ENCODE measurements at places on chromosomes 1 and 21.

- peak; percentile 84 for DNase-seq
These were observed 96.9 kb downstream of the PAPPA2 start for GRCh38 chr1:176559878-176560277.

DNA sequence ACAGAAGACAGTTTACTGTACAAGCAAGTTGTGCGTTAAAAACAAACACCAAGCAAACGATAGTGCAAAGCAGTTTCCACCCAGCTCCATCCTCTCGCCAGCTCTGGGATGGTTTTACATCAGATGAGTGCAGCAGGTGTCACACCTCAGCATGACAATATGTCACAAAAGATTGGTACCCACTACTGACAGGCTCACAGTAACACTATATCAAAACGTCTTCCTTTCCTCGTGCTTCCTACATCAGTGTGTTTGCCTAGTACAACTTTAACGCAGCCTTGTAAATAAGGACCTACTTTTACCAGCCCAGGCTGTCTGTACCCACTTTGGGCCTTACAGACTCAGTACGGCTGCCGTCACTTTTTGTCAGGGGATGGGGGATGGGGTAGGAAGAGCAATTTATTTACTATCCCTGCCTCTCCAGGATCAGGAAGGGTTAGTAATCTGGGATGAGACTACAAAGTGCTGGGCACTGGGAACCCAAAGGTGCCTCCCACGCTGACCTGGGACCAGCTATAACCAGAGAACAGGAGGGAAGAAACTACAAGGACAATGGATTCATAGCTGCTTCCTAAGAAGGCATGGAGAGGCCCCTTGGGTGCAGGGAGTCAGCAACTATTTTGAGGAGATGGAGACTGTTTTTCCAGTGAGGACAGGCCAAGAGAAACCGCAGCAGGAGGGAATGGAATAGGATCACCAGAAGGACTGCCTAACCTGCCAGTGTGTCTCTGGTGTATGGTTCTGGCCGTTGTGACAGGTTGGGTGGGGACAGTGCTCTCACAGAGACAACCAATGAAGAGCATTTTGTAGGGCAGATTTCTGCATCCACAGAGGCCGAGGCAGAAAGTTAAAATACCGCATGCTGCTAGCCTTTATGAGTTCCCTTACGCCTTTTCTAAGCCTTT is 30.2 kb downstream of the RUNX3 start:
- DNase-seq, result no peak

DNA sequence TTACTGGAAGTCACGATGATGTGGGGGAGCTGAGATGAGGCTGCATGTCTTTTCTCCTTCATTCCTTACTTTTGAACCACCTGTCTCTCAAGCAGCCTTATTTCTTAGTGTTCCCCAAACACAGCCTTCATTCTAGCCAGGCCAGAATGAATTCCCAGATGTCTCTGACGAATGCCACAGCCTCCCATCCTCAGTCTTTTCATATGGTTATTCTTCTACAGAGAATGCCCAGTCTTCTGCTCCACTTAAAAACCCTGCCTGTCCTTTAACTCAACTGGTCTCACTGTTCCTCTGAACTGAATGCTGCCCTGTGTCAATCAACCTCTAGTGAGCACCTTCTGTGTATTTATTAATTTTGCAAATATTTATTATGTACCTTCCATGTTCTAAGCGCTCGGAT is 156.2 kb downstream of the PLA2G4A start:
- DNase-seq, result no peak

DNA sequence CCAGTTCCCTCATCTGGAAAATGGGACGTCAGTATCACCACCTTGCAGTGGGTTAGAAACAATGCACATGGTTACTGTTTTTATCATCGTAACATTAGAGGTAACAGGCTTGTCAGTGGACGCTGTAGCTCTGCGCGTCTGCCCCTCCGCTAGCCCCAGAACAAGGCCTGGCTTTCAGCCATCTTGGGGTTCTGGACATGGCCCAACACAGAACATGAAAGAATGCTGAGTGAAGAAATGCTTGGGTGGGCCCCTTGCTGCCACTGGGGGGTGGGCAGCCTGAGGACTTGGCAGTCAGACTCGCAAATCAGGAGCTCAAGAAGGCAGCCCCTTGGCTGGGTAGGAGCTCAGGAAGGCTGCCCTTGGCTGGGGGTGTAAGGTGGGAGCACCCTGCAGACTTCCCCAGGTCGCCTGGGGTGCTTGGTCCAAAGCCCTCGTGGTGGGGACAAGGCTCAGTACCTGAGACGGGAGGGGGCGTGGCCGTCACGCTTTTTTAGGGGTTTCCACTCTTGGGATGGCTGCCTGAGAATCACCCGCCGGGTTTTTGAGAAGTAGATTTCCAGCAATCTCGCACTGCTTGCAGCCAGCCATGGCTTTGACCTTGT is 51.7 kb downstream of the SLC37A1 start:
- DNase-seq, result no peak

- no peak for DNase-seq
These were observed 122.8 kb upstream of the IVNS1ABP start for GRCh38 chr1:185439727-185440415.

- DNase-seq, result no peak
These were observed 81.6 kb upstream of the IRF2BP2 start for GRCh38 chr1:234691567-234691966.

- no peak for DNase-seq
These were observed 1.4 kb upstream of the STMN1 start for GRCh38 chr1:25907601-25908000.

DNA sequence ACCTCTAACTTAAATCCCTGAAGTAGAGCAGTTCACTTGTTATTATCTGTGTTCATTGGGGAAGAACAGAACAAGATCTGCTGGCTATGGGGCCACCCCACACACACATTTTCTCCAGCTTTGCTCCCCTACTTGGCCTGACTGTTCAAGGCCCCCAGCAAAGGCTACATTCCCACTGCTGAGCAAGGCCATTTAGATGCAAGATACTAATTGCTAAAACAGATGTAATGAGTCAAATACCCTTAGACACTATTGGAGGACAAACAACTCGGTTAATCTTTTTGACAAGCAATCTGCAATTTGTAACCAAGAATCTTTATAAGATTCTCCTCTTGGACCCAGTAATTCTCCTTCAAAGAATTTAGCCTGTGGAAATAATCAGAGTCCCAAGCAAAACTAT is 67.7 kb downstream of the NAV1 start:
- no peak for DNase-seq

- no peak for DNase-seq
These were observed 95.7 kb downstream of the PRDM16 start for GRCh38 chr1:3164671-3165070.

GRCh38 chr21:14080764-14081096 is 130.0 kb downstream of the LIPI start:
- DNase-seq, result no peak

- DNase-seq, result peak; percentile 79
These were observed 3.1 kb downstream of the C1orf216 start for GRCh38 chr1:35715568-35716002.

DNA sequence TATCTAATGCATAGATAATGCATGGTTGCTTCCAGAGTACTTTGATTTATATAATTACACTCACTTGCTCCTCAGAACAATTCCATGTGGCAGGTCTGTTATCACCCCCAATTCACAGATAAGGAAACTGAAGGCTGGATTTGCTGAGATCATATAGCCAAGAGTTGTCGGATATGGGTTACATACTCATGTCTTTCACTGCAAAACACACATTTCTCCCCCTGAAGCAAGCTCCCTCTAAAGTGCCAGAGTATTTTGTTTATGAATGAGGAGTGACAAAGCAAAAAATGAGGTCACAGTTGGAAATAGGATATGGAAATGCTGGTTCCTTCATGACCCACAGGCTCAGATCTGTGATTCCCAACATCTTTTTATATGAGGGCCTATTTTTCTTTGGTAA is 134.2 kb downstream of the ROR1 start:
- DNase-seq, result no peak

- peak; percentile 80 for DNase-seq
These were observed 636 bp downstream of the VAMP4 start for GRCh38 chr1:171740987-171741871.

DNA sequence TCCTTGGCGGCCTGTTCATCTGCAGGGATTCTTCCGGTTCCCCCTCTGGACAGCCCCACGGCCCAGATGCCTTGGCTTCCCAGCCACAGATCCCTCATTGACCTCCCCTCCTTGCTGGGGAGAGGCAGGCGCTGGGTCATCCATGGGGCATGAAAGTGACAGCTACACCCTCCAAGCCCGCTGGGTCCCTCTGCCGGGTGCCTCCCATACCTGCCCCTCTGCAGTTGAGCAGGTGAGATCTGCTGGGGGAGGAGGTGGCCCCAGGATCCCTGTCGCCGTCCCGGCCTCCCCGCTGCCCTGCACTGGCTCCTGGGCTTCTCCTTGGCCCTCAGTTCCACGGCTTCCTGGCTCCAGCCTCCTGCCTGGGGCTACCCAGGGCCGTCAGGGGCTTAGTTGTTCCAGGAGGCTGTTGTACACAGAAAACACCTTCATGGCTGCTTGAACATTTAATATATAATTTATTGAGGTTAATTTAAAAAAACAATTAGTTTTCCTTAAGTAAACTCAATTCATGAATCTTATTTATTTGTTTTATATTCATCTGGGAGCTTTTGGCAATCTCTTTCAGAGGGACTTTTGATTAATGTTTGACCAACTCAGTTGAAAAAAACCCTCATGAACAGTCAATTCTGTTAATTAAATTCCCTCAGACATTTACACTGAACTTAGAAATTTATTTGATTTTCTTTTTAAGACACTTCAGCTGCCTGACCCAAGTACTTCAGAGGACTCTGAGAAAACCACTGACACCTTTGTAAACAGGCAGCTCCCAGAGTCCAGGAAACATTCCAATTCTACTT is 67.6 kb upstream of the ABCG1 start:
- DNase-seq, result no peak

DNA sequence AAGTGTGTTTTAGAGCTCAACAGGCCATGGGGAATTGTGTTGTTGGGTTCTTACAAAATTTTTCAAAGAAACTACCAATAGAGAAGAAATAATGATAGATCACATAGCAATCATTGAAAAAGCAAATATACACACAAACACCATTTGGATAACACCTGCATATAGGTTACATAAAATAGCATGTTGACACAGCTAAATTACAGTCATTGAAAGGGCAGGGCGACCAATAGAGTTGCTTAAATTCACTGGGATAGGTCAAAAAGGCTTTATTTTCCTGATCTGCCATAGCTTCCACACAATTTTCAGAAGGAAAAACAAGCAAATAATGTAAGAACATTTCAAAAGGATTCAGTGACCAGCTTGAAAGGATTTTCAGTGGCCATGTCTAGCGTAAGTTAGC is 57.9 kb upstream of the FGGY start:
- no peak for DNase-seq

DNA sequence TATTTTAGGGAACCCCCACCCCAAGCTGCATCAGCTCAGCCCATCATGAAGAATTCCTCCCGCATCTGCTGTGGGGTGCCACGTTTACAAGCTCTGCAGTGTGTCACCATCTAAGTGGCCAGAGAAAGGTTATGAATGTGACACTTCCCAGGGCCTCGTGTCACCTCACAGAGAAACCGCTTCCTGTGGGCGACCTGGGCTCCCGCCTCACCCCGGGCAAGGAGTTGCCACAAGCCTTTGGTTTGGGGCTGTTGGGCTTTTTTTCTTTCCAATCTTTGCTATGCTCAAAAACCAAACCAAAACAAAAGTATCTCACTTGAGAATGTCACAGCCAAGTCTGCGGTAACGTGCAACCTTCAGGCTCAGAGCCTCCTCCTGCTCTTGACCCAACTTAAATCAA is 82.1 kb upstream of the ARHGEF16 start:
- no peak for DNase-seq

DNA sequence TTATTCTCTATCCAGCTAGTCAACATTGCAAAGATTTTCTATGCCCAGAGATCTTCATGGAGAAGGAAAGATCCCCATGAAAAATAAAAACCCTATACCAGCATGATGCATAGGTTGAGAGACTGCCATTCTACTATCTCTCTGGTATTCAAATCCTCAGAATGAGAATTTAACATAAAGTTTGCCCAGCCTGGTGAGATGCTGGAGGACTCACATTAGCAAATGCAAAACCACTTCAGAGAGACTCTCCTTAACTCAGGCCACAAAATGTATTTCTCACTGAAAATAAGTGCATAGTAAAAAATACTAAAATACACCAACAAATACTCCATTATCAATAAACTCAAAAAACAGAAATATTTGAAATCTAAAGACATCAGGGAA is 430.0 kb upstream of the RUNX1 start:
- DNase-seq, result no peak

DNA sequence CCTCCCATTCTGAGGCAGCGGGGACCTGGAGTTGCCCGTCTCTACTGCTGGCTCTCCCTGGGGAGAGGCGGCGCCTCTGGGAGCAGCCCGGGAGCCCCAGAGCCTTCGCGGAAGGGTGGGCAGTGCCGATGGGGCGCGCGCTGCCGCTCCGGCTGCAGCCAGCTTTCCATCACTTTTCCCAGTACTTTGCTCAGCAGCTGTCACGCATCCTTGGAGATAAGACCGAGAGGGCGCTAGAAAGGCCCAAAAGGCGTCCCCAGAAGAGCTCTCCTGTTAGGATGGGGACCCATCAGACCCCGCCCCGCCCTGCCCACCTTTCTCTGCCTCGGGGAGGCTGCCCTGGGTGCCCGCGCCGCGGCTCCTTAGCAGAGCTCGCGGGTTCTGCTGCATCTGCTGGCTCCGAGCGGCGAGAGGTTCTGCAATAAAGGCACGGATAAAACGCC is 534 bp downstream of the KCNH1 start:
- DNase-seq, result no peak

GRCh38 chr1:214847071-214847810 is 235.3 kb upstream of the KCNK2 start:
- DNase-seq, result no peak

- no peak for DNase-seq
These were observed 191.1 kb upstream of the C8B start for GRCh38 chr1:57156907-57157306.

GRCh38 chr1:44505210-44505993 is 100.3 kb downstream of the RNF220 start:
- no peak for DNase-seq

DNA sequence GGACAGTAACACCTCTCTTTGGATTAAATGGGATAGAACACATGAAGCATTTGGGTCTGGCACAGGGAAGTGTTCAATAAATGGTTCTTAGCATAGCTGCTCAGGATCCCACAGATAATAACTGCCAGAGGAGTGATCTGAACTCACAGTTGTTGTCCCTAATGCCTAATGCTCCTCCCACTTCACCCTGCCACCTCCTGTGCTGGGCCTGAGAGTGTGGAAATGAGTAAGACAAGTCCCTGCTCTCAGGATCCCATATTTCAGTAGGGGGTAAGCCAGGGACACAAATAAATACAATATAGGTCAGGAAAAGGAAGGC is 19.9 kb upstream of the FOXO6 start:
- DNase-seq, result no peak

DNA sequence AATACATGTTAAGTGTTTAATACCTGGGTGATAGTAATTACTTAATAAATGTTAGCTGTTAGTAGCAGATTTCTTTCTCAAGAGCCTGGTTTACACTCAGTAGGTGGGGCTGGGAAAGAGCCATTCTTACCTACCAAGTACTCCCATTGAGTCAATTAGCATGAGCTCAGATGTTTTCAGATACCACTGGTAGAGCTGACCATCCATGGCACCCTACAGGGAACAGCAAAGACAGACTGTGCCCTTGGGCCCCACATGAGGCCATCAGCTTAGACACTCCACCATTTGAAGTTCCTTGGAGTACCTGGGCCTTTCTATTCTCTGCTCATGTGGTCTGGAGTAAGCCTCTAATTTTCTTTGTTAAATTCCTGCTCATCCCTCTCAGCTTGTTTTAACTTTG is 179.3 kb downstream of the CACNA1E start:
- no peak for DNase-seq

GRCh38 chr1:212688341-212689047 is 11.1 kb downstream of the BATF3 start:
- no peak for DNase-seq
